ENCODE measurements at places on chromosomes 12 and 14. TPM values are rescaled to one million over a fixed set of nuclear protein-coding genes. Genes with fewer than 3 reads are reported as not detected.

The ACTN1 gene
- 666 TPM for total RNA-seq

The CCDC184 gene
- 0.12 TPM for total RNA-seq

The NABP2 gene
- total RNA-seq, result 60.8 TPM

The LMO3 gene
- not detected for total RNA-seq

The OR9K2 gene
- not detected for total RNA-seq
